Activated T-cell treated with anti-CD3 and anti-CD28 coated beads for 24 hours (primary cell): ENCODE measurements at places on chromosomes 4 and X.

DNA sequence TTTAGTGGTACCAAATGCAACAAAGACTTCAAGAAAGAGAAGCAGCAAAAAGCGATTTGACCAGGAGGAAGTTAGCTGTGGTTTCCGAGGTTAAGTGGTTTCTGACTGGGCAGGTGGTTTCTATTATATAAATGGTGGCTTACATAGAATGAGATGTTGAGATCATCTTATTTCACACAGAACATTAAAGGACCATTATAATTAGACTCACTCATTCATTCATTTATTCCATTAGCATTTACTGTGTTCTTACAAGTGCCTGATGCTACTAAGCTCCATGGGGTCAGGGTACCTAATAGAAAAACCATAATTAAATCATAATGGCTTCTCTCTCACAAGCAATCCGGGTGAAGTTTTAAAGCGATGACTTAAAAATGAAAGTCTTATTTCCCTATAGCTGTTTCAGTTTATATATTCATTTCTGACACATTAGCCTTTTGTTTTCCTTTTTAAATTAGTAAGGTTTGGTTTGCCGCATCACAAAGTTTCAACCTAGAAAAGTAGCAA, 10.6 kb downstream of the TSPAN6 start:
- no peak for DNase-seq

- DNase-seq = no peak
Observed at GRCh38 chr4:108681321-108681809, 31.0 kb downstream of the OSTC start.

DNA sequence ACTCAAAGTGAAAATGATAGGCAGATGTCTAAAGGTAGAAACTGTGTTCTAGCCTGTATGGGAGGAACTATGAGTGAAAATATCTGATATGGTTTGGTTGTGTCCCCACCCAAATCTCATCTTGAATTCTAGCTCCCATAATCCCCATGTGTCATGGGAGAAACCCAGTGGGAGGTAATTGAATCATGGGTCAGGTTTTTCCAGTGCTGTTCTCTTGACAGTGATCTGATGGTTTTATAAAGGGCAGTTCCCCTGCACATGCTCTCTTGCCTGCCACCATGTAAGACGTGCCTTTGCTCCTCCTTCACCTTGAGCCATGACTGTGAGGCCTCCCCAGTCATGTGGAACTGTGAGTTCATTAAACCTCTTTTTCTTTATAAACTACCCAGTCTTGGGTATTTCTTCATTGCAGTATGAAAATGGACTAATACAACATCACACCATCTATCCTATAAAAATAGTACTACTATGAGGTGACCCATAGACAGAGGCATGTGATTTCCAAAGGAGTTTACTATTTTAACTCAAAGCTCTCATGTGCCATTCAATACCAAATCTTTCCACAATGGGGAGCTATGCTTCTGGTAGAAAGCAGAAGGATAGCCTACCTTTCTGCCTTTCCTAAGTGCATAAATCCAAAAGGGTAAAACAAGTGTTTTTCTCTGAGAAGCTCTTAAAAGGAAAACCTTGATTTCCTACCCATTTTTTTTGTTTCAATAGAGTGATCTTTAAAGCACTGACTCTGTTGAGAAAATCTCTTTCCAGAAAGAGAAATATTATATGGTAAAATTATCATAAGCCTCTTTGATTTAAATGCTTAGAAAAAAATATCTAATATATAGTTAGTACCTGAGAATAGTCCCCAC, 38.8 kb downstream of the SEC31A start:
- DNase-seq = no peak

GRCh38 chrX:23704673-23705206, 37.4 kb downstream of the PRDX4 start:
- DNase-seq = no peak

DNA sequence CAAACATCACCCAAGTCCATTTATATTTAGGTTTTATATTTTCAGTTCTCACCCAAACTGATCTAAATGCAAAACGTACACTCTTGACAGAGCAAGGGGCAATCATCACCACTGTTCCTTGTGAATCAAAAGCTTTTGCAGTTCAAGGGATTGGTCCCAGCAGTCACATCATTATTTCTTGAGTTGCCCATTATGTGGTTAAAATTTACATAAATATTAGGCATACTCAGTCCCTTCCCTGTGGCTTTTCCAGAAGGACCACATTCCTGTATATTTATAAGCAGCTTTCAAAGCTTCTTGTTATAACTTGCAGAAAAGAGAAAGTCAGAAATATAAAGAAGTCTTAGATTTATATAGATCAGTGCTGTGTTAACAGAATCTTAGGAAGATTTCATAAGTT, 224.4 kb downstream of the CLCN4 start:
- DNase-seq = no peak

DNA sequence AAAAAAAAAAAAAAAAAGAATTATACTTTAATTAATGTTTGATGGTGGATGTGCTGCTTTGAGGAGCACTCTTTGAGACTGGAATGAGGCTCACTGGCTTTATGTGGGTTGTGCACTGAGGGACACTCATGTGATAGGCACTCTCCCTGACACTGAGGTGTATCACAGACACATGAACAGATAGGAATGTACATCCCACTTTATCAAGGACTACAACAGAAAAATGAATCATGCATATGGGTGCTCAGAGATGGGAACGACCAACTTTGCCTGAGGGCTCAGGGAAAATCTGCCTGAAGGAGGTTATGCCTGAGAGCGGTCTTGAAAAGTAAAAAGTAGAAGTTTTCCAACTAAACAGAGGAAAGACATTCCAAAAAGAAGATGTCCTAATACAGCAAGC, 97.7 kb upstream of the RBPJ start:
- no peak for DNase-seq

- DNase-seq = no peak
Observed at GRCh38 chr4:132346016-132346415, 803.1 kb upstream of the PCDH10 start.

DNA sequence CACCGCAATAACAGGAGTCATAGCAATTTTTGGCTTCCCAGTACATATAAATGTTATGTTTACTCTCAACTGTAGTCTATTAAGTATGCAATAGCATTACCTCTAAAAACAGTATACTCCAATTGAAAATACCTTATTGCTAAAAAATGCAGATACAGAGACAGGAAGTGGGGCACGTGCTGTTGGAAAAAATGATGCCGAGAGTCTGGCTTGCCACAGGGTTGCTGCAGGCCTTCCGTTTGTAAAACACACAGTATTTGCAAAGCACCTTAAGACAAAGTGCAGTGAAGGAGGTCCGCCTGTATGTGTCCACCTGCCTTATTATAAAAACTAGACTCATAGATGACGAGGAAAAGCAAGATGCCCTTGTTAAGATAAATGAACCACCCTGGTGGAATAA, 23.5 kb downstream of the CD99 start:
- DNase-seq = no peak

DNA sequence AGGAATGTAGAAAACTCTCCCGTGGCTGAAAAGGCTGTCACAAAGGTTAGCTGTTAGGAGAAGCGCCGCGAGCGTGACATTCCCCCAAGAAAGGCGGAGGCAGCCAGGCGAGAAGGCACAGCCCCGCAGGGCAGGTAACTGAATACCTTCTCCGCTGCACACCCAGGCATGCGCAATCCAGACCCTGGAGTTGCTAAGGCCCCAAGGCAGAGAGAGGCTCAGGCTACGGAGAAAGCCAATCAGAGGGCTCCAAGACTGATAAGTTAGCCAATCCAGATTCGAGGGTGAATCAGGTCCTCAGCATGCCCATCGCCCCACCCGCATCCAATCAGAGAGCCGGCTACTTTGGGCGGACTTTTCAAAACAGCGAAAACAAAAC, 485 bp upstream of the CCNG2 start:
- peak; percentile 92 for DNase-seq

- DNase-seq = no peak
Observed at GRCh38 chrX:38664285-38664684, 102.9 kb downstream of the TSPAN7 start.

DNA sequence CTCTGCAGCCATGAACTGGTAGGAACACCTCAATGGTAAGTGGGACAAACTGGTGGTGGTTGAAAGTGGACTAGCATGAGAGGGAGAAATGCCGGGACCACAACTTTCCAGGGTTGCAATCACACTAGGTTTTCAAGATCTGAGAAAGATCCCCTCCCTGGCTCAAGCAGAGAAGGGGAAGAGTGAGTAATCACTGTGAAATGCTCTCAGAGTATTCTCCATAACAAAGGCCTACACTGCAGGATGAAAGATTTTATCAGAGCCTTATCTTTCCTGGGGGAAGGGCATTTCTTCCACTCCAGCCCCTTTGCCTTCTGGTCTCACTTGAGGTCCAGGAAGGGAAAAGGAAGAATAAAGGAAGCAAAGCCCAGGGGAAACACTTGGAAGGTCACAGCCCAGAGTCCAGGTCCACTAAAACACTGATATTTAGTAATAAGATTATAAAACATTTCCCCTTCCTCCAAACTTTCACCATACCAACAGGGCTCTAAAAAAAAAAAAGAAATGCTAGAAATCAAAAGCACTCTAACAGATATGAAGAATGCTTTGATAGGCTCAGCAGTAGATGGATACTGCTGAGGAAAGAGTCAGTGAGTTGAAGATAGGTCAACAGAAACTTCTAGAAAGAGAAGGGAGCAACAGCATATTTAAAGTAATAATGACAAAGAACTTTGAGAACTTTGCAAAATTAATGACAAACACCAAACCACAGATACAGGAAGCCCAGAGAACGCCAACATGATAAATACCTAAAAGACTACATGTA, 95.9 kb downstream of the WDFY3 start:
- DNase-seq = no peak

DNA sequence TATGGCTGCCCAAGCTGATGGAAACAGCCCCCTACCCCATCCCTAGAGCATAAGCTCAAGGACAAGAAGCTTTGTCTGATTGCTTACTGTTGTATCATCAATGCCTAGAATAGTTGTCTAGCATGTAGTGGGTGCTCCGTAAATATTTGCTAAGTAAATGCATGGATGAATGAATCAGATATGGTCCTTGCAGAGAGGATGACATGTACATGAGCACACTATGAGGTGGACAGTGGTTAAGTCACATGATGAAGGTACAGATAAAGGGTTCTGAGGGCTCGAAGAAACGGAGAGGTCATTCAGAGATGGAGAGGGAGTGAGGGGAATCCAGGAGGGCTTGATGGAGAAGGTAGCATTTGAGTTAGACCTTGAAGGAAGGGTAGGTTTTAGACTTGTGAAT, 214.2 kb downstream of the RBMX2 start:
- DNase-seq = no peak

DNA sequence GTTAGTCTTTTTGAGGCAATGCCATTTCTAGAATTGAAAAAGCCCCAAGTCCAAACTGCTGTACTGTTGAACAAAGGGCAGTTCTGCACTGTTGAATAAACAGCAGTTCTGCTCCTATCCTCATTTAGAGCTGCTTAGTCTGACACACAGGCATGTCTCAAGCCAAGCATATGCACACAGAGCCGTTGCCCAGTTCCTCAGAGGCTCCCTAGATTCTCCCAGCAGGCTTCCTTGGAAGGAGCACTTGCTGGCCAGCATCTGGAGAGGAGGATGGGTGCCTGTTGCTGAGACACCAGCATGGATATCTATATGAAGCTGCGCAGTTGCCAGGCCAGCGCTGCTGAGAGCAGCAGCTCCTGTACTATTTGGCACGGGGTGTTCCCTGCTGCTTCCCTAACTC, 138.3 kb upstream of the USP38 start:
- DNase-seq = no peak

DNA sequence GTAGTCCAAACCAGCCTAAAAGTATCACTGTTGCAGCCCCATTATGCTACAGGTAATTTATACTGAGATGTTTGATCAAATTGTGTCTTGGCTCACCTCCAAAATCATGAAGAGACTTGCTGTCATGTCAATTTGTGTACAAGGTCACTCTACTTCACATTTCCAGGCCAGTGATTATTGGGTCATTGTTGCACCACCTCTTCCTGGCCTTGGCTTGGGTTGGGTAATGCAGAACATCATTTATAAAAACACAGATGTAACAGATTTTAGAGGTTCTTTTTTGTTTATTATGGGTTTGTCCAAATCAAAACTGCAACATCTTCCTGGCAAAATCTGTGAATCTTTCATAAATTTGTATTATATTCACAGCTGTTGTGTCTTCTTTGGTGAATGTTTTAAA, 459.5 kb downstream of the ANKRD50 start:
- no peak for DNase-seq

GRCh38 chr4:123121241-123121907, 199.0 kb upstream of the NUDT6 start:
- DNase-seq = no peak

- DNase-seq = no peak
Observed at GRCh38 chr4:37304612-37305011, 60.1 kb downstream of the NWD2 start.

GRCh38 chr4:110787109-110787508, 164.2 kb upstream of the PITX2 start:
- DNase-seq = no peak

GRCh38 chr4:130511776-130512175, 1415.8 kb downstream of the C4orf33 start:
- no peak for DNase-seq

DNA sequence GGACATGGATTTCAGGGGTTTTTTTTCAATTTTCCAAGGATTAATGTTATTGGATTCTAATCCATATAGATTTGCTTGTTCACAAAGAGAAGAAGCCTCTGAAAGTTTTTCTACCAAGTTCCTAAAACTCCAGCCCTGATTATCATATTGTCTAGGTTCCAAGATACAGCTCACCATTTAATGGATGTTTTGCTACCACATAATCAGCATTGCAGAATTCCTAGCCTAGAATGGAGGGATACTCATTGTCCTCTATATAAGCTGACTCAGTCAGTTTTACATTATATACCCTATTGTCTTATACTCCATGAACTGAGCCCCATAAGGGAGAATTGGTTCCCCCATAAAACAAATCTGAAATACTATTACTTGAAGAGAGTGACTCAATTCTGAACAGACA, 664.7 kb upstream of the FAM241A start:
- DNase-seq = no peak

DNA sequence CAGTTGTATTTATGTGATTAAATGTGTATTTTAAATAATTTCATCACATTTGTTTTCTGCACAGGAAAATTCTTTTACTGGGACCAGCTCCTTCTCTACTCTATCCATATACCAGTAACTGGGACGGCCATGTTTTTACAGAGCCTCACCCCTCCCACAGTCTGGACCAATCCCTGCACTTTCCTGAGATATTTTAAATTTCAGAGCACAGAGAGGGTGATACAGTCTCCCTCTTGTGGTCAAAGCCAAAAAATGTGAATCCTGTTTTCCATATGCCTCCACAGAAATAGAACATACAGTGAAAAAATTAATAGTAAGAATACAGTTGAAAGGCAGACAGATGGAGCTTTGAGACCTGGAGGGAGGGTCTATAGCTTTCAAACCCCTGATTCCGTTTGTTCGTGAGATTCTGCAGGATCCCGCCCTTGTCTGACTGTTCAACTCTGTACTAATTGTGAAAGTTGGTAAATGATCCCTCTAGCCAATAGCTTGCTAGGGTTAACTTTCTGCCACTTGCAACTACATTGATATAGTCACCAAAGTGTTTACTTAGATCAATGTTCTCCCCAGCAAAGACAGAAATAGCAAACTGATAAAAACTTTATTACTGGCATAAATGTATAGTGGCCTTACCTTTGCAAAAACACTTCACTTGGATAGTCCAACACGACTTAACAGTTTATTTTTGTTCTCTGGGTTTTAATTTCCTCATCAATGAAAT, 172.2 kb downstream of the PPARGC1A start:
- DNase-seq = no peak
